SK-N-MC (cell line): ENCODE measurements at places on chromosomes 4 and X.
A peak's percentile ranks its signal among the peaks of the same experiment; 100 is the strongest.

DNA sequence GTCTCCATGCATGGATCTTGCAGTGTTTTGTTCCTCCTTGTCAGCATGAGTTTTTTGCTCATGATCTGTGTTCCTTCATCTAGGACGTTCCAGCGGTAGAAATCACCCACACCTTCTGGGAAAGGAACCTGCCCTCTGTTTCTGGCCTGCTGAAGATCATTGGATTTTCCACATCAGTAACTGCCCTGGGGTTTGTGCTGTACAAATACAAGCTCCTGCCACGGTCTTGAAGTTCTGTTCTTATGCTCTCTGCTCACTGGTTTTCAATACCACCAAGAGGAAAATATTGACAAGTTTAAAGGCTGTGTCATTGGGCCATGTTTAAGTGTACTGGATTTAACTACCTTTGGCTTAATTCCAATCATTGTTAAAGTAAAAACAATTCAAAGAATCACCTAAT lies 88.2 kb downstream of the MAOA start:
- DNase-seq, result no peak

GRCh38 chr4:115781528-115782146 lies 668.2 kb upstream of the NDST4 start:
- peak; percentile 83 for DNase-seq

- DNase-seq, result no peak
Observed at GRCh38 chrX:115260330-115260729, 26.4 kb upstream of the LRCH2 start.

GRCh38 chrX:21837056-21837455 lies 2.4 kb upstream of the MBTPS2 start:
- DNase-seq, result no peak

- no peak for DNase-seq
Observed at GRCh38 chrX:9369802-9370291, 95.0 kb upstream of the TBL1X start.

- no peak for DNase-seq
Observed at GRCh38 chr4:37793562-37793961, 32.9 kb upstream of the PGM2 start.

- no peak for DNase-seq
Observed at GRCh38 chr4:84433633-84434222, 65.4 kb downstream of the NKX6-1 start.

GRCh38 chr4:143372093-143372915 lies 35.6 kb downstream of the GAB1 start:
- no peak for DNase-seq

DNA sequence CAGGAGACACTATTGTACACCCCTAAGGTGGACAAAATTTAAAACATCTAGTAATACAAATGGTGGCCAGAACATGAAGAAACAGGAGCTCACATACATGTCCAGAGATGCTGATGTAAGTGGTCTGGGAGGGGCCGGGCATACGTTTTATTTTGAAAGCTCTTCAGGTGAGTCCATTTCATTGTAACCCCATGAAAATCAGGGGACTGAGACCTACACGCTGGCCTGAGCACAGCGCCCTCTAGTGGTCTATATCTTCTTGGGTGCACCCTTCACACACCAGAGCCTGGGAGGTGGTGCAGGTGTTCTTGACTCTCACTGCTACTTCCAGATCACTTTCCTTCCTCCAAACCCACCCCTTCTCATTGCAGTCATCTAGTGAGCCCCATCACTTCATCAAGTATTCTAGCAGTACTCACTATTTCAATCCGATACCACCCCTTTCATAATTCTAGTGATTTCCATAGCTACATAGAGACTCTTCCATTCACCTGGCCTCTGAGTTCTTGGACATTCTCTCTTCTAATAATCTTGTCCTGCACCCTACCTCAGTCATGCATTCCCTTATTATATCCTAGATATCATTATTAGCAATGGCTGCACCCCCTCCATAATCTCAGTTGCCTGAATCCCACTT lies 4.3 kb upstream of the TLR6 start:
- DNase-seq, result no peak

GRCh38 chr4:139171876-139172691 lies 4.9 kb downstream of the ELF2 start:
- no peak for DNase-seq

DNA sequence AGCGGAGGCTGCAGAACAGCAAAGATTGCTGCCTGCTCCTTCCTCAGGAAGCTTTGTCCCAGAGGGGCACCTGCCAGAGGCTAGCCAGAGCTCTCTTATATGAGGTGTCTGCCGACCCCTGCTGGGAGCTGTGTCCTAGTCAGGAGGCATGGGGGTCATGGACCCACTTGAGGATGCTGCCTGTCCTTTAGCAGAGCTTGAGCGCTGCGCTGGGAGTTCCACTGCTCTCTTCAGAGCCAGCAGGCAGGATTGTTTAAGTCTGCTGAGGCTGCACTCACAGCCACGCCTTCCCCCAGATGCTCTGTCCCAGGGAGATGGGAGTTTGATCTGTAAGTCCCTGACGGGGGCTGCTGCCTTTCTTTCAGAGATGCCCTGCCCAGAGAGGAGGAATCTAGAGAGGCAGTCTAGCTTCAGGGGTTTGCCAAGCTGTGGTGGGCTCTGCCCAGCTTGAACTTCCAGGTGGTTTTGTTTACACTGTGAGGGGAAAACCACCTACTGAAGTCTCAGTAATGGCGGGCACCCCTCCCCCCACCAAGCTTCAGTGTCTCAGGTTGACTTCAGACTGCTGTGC lies 10.9 kb downstream of the DCK start:
- no peak for DNase-seq

GRCh38 chr4:98937986-98938720 lies 9.2 kb upstream of the EIF4E start:
- no peak for DNase-seq

DNA sequence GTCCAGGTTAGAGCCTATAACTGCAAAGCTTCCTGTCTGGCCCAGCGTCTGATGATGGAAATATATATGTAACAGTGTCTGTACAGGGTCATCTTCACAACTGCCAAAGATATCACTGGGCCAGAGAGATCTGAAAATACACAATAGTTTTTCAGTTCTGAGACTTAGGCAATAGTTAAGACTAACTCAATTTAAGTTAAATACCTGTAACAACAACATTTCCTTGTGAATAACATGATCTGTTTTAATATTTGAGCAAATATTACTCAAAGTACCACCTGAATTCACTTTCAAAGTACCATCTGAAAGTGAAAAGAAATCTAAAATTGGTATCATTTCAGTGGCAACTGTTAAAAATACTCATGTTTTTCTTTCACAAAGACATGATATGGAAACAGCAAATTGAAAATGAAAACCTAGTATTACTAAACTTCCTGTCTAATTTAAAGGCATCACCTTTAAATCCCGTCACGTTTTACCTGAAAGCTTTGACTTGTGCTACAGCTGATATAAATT lies 9.6 kb downstream of the ZAR1 start:
- no peak for DNase-seq

DNA sequence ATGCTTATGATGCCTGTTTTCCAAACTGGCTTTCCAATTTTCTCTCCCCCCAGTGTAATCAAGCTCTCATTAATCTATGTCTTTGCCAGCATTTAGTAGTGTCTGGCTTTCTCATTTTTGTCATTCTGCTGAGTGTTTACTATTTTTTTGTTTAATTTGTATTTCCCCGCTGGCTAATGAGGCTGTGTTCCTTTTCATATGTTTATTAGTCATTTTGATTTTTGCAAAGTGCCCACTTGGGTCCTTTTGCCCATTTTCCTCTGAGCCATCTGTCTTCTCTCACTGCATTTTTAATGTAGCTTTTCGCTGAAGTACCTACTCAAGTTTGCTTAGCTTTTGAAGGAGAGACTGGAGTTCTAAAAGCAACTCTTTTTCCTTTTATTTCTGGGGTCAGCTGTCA lies 14.7 kb downstream of the DCK start:
- DNase-seq, result no peak

DNA sequence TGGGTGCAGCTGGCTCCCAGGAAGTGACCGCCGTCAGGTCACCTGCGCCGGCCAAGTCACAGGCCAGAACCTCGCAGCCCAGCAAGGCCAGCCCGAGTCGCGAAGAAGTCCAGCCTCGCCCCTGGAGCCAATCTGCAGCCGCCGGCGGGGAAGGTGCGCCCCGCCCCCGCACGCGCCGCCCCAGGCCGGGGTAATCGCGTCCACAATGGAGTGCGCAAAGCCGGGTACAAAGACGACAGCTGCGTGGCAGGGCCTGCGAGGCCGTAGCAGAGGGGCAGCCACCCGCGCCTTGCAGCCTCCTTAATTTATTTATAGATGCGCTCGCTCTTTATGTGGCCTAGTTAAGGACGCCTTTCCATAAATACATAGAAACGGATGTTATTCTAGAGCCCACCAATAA lies 139.4 kb upstream of the CPEB2 start:
- DNase-seq, result no peak

- no peak for DNase-seq
Observed at GRCh38 chr4:177480795-177481194, 38.6 kb upstream of the AGA start.

DNA sequence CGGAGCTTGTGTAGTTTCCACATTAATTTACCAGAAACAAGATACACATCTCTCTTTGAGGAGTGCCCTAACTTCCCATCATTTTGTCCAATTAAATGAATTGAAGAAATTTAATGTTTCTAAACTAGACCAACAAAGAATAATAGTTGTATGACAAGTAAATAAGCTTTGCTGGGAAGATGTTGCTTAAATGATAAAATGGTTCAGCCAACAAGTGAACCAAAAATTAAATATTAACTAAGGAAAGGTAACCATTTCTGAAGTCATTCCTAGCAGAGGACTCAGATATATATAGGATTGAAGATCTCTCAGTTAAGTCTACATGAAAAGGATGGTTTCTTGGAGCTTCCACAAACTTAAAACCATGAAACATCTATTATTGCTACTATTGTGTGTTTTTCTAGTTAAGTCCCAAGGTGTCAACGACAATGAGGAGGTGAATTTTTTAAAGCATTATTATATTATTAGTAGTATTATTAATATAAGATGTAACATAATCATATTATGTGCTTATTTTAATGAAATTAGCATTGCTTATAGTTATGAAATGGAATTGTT lies at the start of gene FGB:
FGB (plus strand) TSS at position 315 of the 558 bp plus-strand sequence; CDS start at position 323, 8 bp downstream.
- no peak for DNase-seq

- no peak for DNase-seq
Observed at GRCh38 chr4:11529625-11530201, 101.0 kb upstream of the HS3ST1 start.

DNA sequence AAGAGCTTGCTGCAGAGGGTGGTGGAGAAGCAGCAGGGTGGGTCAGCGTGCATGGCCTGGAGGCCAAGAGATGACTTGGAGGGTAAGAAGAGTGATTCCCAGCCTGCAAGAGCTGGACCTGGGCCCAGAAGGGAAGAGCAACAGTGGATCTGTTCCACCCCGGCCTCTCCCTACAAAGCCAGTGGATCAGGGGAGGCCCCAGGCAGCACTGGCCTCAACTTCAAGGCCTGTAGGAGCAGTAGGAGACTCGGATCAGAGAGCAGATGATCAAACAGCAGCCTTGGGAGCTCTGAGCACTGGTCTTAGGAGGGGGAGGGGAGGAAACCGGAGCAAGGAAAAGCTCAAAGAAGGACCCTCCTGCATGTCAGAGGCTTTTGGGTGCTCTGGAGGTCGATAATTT lies 7.6 kb downstream of the L1CAM start:
- DNase-seq, result no peak

DNA sequence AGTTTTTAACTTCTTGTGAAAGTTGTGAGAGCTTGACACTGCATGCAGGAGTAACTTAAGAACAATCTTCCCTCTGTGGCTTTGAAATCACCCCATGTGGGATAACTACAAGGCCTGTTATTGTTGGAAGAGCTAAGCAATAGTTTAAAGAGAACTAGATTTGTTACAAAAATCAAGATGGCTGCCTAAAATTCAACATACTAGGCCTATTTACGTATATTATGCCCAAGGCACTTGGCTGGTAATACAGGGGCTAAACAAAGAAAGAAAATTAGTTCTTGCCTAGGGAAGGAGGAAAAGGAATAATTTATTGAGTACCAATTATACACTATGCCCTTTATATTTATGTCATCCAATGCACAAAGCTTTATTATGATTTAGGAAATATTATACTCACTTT lies 36.1 kb downstream of the DMD start:
- DNase-seq, result no peak

DNA sequence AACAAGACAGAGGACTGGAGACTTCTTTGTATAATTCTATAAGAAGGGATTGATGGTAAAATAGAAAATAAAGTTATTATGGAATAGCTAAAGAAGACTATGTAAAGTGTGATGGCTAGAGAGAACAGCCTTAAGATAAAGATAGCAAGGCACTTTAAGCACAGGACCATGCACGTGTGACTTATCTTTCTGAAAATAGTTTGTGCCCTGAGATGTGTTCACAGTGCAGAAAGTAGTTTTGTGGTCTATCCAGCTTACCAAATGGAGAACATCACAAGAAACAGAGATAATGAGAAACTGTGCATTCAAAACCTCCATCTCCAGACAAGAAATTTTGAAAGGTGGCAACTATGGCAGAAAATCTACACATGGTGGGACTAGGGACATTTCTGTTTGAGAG lies 213.3 kb downstream of the PARM1 start:
- no peak for DNase-seq

DNA sequence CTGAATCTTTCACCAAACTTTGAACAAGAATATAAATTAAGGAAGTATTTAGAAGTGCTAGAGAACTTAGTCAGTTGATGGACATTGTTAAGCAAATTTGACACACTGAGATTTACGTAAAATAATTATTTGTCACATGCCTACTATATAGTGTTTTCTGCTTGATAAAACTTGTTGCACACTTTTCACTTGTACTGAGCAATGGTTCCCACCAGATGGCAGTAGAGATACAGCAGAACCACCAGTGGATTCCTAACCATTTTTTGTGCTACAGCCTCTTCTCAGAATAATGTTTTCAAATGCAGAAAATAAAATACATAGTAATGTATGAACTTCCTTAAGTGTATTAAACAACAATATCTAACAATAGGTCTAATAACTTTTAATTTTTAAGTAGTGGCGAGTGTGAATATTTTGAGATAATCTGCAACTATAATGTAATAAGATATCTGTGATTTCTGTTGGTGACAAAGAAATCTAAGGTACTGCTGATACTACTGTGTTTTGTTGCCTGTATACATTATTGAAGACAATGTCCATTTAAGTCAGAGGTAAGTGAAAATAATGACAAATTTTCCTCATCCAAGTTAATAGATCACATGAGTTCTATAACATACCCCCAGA lies 81.2 kb downstream of the APOOL start:
- peak; percentile 3 for DNase-seq

DNA sequence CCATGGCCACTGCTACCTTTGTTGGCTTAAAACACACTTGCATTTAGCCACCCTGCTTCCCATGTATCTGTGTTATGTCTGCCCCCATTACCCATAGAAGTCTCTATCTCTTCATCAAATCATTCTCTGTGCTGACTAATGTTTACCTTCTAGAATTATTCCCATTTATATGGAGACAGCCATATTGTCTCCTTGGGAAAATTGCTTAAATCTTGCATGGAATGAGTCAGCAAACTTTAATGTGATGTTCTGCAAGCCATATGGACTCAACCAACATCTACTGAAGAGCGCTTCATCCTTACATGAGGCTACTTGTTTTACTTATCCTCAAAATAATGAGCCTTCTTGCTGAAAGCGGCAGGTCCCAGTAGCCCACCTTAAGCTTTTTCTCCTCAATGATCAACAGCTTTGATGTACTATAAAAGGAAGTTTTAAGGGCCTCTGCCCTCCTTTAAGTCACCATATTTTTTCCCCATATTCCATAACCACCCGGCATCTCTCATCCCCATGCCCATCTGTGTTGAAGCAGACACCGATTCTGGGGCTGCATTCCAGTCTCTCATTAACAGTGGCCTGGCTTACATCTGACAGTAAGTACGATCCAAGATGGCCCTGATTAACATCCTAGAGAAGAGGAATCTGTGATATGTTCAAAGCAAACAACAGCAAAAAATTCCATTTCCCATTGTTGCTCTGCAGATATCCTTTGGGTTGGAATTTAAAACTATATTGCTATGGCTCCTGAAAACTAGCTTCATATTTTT lies 130.4 kb downstream of the ARHGAP6 start:
- no peak for DNase-seq
